GM12878 (cell line): ENCODE measurements at places on chromosomes 2 and 18. TPM values are rescaled to one million over a fixed set of nuclear protein-coding genes. Genes with fewer than 3 reads are reported as not detected.

The CNGA3 gene
- total RNA-seq, result not detected in 2 replicates

DNA sequence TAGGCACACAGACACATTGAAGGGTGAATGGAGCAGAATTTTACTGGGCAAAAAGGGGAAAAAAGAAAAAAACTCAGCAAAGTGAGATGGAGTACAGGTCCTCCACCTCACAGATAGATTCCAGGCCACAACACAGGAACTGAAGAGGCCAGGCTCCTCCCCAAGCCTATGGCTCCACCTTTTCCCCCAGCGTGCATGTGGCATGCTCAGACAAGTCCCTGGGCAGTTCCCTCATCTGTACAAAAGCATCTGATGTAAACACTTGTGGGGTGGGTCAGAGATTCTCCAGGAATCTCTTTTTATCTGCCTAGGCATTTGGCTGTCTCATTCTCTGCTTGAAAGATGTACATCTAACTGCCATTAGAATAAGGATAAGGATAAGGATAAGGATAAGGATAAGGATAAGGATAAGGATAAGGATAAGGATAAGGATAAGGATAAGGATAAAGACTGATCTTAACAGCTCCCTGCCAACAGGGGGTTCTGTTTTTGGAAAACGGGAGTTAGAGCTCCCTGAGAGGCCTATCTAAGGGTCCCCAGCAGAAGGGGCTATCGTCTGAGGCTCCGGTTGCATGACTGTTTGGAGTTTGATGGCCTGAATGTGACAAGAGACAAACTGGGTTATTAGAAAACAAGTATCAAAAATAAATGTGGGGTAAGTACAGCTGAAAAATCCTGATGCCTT is 17.2 kb upstream of the ASXL3 start:
- DNase-seq, result peak; percentile 11

- DNase-seq, result peak; percentile 4
Observed at GRCh38 chr2:143875295-143876233, 644.4 kb downstream of the ZEB2 start.

- DNase-seq, result no peak
Observed at GRCh38 chr2:29618024-29618423, 303.4 kb downstream of the ALK start.

GRCh38 chr2:126513033-126513432 is 142.9 kb upstream of the GYPC start:
- DNase-seq, result no peak

- DNase-seq, result no peak
Observed at GRCh38 chr2:16162491-16163040, 222.2 kb downstream of the MYCN start.

DNA sequence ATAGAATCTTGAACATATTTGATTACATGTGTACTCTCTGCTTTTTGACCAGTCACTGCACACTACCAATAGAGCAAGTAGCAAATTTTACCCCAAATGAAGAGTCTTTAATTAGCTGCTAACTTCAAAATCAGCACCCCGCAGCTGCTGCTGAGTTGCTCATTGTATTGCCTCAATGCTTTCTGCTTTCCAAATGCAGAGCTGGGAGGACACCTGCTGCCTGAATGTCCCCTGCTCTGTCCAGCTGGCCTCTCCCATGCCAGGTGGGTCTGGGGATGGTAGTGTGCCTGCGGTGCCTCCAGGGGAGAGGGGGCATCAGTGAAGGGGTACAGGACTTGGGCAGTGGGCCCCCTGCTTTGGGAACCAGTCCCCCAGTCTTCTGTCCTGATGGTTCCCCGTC is 184.8 kb downstream of the PRKCE start:
- DNase-seq, result no peak

DNA sequence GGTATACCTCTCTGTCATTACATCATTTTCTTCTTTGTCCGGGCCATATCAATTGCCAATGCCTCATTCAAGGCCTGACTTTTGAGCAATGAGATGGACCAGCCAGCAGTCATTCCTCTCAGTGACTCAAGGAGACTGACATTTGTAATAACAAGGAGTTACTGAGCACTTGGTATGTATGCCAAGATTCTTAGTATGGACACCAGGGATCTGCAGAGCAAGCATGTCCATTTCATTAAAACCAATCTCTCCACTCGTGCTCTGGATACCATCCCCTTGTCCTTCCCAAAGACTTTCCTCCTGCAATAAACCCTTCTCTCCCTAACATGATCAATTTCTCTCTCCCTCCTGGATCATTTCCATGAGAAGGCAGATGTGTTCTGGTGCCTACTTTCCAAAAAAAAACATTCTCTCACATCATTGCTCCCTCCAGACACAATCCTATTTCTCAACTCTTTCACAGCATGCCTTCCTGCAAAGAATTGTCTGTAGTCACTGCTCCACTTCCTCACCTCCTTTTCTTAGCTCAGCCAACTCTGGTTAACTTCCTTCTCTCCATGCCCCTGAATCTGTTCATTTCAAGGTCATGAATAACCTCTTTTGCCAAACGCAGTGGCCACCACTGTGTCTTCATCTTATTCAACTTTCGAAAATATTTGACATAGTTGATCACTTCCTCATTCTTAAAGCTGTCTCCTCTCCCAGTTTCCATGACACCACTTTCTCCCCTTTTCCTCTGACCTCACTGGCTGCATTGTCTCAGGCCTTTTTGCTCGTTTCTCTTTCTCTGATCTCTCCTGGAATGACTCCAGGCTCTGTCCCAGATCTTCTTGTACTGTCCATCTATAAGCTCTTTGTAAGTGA is 102.8 kb upstream of the CYP1B1 start:
- DNase-seq, result peak; percentile 68

GRCh38 chr18:13216711-13217465 is 1.7 kb upstream of the LDLRAD4 start:
- no peak for DNase-seq
